Lung (tissue), 17 donors: ENCODE measurements at places on chromosomes 16 and 17. TPM values are rescaled to one million over a fixed set of nuclear protein-coding genes. Genes with fewer than 3 reads are reported as not detected.

CA7 gene
- total RNA-seq = not detected

CFAP97D1 gene
- 0.06 TPM for total RNA-seq

CDR2L gene
- total RNA-seq = 19.0 TPM

TERB1 gene
- not detected for total RNA-seq

DNA sequence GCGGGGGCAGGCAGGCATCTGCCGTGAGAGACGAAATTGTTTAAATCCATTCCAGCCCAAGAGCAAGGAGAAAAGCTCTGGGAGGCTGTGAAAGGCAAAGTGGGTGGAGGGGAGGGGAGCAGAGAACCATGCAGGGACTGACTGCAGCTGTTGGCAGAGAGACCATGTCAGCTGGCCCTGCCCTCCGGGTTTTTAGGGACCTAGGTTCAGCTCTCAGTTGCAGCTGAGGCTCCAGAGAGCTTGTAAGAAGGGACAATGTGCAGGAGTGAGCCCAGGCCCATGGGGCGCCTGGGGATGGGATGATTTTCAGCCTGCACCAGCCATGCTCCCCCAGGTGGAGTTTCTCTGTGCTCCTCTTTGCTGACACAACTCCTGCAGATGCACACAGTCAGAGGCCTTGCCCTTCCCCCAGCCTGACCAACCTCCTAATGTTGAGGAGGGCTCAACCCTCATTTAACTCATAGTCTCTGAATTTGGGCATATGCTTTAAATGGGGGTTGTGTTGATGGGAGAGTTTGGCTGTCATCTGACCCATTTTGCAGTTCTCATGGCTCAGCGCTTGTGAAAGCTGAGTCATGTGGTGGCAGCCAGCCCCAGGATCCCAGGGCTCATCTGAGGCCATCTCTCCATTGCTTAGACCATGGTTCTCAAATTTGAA is 70.9 kb downstream of the PLXDC1 start:
- DNase-seq = peak; percentile 27

DNA sequence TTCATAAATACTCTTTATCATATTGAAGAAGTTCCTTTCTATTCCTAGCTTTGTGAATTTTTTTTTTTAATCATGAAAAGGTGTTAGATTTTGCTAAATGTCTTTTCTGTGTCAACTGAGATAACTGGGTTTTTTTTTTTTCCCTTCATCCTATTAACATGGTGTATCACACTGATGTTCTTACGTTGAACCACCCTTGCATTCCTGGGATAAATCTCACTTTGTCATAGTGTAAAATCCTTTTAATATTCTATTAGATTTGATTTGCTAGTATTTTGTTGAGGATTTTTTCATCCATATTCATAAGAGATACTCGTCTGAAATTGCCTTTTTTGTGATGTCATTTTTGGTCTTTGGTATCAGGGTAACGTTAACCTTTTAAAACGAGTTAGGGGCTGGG is 49.2 kb downstream of the CHCT1 start:
- no peak for DNase-seq

GRCh38 chr16:79598348-79599181 is 2.0 kb downstream of the MAF start:
- peak; percentile 78 for DNase-seq

DNA sequence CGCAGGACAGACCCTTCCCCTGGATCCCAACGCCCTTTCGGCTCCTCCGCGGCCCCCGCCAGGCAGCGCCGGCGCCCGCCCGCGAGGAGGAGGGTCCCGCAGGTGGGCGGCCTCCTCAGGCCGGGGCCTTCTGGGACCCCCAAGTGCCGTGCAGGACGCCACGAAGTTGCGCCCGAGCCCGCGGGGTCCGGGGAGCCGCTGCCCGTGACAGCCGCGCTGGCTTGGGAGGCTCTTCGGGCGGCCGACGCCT is 504 bp downstream of the ERN1 start:
- DNase-seq = no peak

DNA sequence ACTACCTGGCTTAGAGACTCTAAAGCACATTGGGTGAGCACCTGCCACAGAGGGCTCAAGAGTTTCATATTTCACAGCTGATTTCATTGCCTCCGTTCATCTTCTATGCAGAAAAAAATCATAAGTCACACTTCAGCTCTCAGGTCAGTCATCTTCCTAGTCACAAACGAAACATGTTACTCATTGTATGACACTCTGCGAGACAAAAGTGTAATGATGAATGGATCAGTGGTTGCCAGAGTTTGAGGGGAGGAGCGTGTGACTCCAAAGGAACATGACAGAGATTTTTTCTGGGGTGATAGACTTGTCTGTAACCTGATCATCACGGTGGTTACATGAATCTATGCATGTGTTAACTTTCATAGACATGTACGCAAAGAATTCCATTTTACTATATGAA is 195.2 kb upstream of the CNTNAP4 start:
- DNase-seq = no peak

DNA sequence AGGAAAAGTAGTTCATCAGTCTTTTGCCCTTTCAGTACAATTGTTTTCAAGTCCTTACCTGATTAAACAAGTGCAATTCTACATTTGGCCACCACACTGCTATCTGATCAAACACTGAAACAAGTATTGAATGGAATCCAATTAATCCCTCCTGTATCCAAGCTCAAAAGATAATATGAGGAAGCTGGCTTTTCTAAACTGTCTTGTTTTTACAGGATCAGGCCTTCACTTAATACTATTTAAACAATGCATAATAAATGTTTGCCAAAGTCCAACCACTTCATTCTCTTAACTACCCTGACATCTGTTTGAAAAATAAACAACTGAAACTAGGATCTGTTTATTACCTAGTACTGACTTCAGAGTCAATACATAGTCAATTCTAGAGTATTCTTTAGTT is 131.6 kb downstream of the MRTFB start:
- no peak for DNase-seq

DNA sequence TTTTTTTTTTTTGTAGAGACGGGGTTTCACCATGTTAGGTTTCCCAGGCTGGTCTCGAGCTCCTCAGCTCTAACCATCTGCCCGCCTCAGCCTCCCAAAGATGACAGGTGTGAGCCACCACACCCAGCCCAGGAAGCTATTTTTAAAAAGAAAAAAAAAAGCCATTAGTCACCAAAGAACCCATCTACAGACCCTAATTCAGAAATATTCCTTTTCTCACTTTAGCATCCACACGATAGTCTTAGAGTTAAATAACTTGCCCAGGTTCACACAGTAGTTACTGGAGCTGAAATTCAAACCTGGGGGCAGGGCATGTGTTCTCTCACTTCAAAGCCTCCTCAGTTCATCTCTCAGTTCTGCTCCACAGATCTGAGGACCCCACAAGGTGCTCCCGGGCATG is 70.3 kb upstream of the NOL11 start:
- no peak for DNase-seq

DNA sequence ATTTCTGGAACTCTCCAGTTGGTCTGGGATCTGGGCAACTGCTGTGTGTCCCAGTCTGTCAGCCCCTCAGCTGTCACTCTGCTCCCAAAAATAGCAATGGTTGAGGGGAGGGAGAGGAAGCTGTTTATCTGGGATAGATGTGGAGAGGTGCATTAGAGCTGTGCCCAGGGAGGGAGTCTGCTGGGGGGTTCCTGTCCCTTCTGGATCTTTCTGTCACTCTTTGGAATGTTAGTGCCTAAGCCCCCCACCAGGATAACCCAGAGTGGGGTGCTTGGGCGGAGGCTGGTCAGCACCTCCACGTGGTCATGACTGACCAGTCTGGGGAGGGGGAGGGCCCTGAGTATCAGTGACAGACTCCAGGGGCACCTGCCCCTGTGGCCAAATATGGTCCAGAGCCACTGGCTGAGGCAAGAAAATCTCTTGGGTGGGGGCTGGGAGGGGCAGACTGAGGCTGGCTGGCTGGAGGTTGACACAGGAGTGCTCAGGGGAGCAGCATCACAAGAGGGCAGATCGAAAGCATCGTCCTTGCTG is at the start of gene UNC45B:
Gene UNC45B (plus strand): TSS at position 443 of the 531 bp plus-strand sequence. CDS start 447 bp downstream, outside the sequence.
- no peak for DNase-seq

DNA sequence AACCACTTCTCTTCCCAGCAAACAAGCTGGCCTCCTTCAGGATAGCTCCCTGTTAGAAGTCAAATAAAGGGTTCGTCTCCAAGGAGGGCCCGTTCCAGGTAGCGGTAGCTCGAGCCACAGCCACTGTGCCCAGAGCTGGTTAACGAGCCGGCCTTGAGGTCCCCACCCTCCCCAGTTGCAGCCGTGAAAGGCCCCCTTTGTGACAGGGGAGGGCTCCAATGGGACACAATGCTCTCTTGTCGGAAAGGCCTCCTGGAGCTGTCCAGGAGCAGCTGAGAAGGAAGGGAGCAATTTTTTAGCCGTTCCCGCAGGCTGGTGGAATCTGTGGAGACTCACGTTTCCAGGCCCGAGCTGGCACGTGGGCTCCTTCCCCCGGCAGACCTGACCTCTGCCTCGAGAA is 29.9 kb upstream of the FOXF1 start:
- no peak for DNase-seq

GRCh38 chr16:61676740-61677139 is 359.5 kb downstream of the CDH8 start:
- no peak for DNase-seq

- DNase-seq = peak; percentile 99
Measured at GRCh38 chr17:40111221-40112128, 10.3 kb upstream of the MSL1 start.

DNA sequence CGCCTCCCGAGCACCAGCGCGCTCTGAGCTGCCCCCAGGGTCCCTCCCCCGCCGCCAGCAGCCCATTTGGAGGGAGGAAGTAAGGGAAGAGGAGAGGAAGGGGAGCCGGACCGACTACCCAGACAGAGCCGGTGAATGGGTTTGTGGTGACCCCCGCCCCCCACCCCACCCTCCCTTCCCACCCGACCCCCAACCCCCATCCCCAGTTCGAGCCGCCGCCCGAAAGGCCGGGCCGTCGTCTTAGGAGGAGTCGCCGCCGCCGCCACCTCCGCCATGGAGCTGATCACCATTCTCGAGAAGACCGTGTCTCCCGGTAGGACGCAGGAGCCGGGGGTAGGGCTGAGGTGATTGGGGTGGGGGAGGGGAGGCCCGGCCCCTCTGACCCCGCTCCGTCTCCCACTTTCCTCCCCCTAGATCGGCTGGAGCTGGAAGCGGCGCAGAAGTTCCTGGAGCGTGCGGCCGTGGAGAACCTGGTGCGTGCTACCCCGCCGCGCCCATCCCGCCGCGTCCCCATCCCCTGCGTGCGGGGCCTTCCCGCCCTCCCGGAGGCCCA is 329 bp downstream of the KPNB1 start:
- DNase-seq = no peak
